Activated T-cell treated with anti-CD3 and anti-CD28 coated beads for 1 hour (primary cell): ENCODE measurements at places on chromosomes 6 and 20.

- DNase-seq = no peak
Measured at GRCh38 chr20:20366876-20367574, 879 bp upstream of the INSM1 start.

GRCh38 chr6:16168858-16169257 is 40.0 kb downstream of the MYLIP start:
- no peak for DNase-seq

DNA sequence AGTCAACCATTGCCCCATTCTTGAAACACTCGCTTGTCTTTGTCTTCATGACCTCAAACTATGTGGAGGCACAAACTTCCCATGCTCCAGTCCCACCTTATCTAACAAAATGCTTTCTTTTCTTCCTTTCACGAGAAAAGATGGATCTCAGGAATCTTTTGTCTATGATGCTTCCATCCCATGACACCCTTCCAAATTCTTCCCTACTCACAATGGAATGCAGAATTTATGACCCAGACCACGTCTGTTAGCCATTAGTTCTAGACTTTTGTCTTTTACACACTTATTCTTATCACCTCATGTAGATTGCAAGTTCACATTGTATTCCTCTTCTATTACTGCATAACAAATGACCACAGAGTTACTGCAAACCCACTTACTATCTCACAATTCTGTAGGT is 24.2 kb upstream of the LAMP5 start:
- no peak for DNase-seq

DNA sequence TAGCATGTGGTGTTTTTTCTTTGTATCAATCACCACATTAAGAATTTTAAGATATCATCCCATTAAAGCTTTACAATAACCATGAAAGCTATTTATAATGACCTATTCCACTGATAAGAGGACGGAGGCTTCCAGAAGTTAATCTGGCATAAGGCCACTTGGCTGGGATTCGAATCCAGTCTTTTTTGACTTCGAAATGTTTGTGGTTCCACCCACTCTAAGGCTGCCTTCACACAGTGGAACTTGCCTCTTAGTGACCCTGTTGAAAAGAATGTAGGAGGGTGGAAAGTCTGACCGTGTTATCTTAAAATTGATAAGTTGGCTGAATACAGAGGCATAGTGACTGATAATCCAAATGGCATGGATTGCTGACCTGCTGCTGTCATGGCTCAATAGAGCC is 959.7 kb downstream of the KIF16B start:
- no peak for DNase-seq

DNA sequence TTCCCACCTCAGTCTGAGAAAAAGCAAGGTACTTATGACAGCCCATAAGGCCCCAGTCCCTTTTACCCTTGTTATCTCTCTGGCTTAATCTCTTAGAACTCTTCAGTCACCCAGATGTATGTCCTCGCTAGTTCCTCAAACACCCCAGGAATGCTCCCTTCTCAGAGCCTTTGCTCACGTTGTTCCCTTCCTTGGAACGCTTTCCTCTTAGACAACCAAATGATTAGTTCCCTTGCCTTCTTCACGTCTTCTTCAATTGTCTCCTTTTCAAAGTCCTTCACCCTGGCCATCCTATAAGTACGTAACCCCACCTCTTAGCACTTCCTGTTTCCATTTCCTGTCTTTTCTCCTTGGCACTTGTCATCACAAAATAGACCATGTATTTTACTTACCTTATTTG is 1.1 kb upstream of the APOBEC2 start:
- no peak for DNase-seq

DNA sequence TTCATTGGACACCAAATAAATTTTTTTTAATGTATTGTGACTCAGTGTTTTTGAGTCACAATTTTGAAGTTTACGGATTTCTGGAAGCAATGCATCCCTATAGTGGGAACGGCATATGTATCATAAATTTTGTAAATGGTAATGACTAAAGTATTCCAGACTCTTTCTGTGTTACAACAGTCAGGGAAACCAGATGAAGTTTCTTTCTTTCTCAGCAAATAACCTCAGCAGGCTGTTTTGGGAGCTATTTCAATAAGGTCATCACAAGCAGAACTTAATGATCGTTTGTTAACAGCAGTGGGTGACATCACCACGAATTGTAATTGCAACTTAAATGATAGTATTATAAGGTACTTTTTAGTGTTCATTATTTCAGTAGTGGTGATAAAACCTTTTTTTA is 52.0 kb downstream of the HIVEP1 start:
- DNase-seq = no peak

- DNase-seq = no peak
Measured at GRCh38 chr6:4356899-4357659, 221.7 kb upstream of the ECI2 start.

DNA sequence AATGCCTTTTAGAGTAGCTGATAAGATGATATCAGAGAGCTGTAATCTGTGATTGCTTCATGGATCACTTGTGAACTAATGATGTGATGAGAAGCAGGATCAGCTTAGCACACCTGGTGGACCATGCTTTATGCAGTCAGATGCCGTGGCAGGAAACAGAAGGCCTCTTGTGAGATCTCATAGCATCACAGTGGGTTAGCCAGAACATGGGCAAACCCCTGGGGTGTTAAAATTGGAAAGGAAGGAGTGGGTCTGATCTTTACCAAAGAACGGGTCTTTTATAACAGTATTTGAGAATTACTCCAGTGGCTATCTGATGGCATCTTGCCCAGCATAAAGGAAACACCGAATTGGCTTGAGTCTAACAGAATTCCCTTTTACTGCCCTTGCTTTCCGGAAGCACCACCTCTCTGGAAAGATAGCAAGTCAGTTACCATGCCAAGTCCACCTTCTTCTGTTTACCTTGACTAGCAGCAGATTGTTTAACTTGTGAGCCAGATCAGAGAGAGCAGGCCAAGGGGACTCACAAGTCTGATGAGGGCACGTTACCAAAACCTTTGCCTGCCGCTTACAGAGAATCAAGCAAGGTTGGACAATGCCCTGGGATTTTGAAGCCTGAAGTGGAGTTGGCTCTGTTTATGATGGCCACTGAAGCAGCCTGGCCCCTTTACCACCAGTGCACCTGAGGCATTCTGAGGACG is 20.9 kb upstream of the SRF start:
- no peak for DNase-seq

- no peak for DNase-seq
Measured at GRCh38 chr6:96812077-96812703, 25.1 kb downstream of the GPR63 start.

DNA sequence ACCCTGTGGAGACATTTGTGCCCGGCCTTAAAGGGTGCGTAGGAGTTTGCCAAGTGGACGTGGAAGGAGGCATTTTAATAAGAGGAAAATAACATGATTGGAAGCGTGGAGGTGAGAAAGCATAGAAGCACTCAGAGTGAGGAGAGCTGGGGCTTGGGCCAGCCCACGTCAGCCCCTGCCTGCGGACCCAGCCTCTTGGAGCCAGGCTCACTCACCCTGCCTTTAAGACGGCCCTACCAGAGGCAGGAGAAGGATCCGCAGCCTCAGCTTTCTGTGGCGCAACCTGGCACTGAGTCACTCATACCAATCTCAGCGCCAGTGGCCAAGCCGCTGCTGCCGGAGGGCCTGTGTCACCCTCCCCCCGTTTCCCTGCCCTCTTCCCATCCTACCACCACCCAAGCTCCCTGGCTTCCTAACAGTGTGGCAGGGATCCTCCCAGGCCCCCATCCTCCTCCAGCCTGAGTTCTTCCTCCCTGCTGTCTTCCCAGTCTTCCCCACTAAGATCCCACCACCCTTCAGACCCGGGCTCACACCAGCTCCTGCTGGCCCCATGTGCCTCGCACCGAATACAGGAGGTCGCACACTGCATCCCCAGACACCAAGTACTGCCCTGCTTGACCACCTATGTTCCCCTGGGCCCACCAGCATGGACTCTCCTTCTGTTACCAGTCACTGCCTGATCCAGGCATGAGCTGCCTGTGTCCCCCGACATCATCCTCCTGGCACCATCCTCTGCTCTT is 285.2 kb downstream of the UST start:
- DNase-seq = no peak

GRCh38 chr20:63161176-63161651 is 54.7 kb downstream of the YTHDF1 start:
- no peak for DNase-seq

GRCh38 chr6:122609881-122610689 is at the start of gene PKIB:
Gene PKIB, plus strand, starts transcription at chr6:122610405. Its CDS starts 107,390 bp downstream, at chr6:122717795.
- DNase-seq = no peak

GRCh38 chr6:168956884-168957730 is 296.5 kb downstream of the THBS2 start:
- DNase-seq = peak; percentile 5

GRCh38 chr20:34744847-34745246 is 40.7 kb downstream of the TP53INP2 start:
- no peak for DNase-seq

DNA sequence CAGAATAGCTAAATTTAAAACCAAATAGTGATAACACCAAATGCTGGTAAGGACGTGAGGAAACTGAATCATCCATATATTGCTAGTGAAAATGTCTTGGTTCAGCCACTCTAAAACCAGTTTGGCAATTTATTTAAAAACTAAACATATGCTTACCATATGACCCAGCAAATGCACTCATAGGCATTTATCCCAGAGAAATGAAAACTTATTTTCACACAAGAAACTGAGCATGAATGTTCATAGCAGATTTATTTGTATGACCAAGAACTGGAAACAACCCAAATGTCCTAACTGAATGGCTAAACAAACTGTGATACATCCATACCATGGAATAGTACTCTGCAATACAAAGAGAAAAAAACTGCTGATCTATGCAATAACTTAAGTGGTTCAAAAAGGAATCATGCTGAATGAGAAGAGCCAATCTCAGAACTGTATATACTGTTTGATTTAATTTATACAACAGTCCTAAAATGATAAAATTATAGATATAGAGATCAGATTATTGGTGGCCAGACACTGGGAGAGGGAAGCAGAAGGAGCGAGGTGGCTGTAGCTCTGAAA is 115.6 kb upstream of the ADGRF1 start:
- no peak for DNase-seq

- no peak for DNase-seq
Measured at GRCh38 chr6:121260651-121261102, 73.6 kb downstream of the TBC1D32 start.

- no peak for DNase-seq
Measured at GRCh38 chr6:1313767-1314503, 2.0 kb downstream of the FOXQ1 start.

DNA sequence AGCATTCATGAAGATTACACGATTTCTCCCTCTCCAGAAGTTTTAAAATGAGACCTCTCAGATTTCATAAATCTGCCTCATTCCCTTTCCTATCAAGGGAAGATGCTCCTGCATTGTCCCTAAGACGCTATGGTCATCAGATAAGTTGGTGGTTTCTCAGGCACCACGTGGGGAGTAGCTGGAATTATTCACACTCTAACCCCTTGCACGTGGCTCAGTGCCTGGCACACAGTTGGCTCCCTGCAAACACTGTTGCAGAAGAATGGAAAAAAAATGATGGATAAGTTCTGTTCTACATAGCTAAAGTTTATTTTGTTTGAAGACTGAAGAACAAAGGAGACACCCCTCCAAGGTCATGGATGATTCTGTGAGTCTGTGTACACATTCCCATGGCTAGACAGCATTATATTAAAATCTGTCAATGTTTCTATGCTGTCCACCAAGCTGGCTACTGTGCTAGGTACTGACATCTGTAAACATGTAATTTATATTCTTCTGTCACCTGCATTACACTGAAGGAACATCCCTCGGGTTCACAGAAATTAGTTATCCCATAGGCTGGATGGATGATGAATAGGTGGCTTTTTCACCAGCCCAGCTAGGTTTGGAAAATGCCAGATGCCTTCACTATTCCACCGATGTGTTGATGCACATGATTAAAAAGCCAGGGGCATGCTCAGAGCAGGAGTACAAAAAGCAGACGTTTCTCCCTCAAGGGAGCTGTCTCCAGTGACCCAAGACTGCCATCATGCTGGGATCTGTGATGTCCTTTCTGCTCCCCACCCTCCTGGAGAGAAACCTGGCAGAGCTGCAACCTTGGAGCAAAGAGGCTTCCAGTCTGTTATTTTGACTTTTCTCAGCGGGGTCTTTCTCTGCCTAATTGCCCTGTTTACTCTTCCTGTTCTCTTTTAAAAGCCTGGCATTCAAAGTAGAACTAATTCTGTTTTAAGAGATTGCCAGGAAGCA is 610.5 kb downstream of the UTRN start:
- DNase-seq = no peak

GRCh38 chr6:169078399-169079145 is 175.1 kb downstream of the THBS2 start:
- no peak for DNase-seq

DNA sequence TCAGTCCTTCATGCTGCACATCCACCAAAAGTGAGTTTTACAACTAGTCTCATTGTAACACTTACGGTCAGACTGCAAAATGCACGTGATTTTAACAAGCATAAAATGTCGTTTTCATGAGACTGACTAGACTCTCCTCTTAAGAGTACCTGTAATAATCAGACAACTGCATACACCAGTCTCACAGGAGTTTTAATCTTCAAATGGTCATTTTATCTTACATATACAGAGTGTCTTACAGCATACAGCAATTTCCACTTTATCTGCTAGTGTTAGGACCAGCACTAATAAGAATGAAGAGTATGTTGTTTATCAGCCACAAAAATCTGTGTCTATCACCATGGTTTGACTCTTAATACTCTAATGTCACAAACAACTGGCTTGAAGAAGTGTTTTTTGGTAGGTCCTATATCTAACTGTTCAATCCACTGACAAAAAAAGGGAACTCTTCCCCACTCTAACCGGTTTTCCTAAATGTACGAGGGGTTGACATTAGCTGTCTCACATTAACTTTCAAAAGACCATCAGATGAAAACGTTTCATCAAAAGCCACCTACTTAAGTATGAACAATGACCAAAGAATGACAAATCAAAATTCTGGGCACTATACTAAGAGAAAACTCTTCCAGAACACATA is 1.5 kb upstream of the ASF1A start:
- no peak for DNase-seq

DNA sequence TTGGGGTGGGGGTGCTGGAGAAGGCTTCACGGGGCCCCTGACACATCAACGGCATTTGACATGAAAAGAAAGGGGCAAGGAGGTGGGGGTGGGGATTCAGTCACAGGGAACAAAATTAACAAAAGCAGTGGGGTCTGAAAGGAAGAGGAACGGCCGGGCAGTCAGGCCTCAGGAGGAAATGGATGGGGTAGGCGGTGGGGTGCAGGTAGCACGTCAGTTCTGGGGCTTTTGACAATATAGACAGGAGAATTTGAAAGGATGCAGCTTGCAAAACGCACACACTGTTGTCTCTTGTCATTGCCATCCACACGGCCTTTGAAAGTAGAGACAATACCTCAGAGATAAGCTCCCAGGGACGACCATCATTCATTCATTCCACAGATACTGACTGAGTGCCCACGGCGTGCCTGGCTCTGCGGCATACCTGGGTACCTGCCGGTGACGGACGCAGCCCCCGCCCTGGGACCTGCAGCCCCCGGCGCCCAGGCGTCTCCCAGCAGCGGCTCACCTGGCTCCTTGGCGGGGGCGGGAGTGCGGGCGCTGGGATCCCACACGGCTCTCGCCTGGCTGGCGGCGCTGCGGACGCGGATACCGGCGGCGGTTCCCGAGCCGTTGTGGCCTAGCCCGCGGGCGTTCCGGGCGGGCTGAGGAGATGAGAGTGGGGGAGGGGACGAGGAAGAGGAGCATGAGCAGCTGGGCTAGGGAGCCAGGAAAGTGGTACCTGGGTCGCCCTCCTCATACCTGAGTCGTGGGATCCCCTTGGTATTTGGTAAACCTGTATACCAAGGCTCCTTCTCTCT is at the start of gene SLC26A8:
TSS of gene SLC26A8 (minus strand) at position 646 of the 800 bp plus-strand sequence. CDS start 4,934 bp downstream, outside the sequence.
- no peak for DNase-seq

- no peak for DNase-seq
Measured at GRCh38 chr6:16346831-16347230, 108.4 kb downstream of the GMPR start.

GRCh38 chr6:105452924-105453756 is 50.3 kb upstream of the PREP start:
- DNase-seq = peak; percentile 5
